ENCODE measurements at places on chromosomes 1 and 21.

GRCh38 chr1:10583641-10584040, 108.9 kb downstream of the PEX14 start:
- DNase-seq: no peak

- DNase-seq: no peak
These were observed 106.7 kb downstream of the VAV3 start for GRCh38 chr1:107858323-107858722.

DNA sequence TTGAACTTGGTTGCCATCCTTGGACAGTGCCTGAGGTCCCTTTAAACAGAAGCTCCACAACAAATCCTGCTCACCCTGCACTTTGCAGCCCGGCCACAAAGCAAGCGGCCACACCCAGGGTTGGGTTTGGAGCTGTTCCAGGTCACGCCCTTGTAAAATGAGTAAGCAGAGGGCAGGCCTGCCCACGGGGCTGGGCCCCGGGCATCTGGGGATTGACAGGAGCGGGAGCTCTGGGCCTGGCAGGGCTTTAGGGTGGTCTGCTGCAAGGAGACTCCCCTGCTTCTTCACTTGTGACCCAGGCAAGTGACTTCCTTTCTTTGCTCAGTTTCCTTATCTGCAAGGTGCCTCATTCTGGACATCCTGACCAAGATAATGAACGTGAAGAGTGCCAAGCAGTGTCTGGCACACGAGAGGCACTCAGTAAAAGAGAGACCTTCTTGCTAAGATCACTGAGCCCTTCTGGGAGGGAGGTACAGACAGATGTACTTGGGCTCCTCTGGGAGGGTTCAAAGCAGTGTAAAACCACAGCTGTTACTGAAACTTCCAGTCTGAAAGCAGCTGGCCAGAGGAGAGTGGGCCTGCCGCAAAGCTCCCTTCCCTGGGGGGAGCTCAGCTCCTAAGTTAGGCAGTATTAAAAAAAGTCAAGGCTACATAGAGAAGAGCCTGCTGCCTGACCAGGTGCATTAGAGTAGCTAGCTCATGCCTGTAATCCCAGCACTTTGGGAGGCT, 2.6 kb downstream of the E2F2 start:
- DNase-seq: peak; percentile 80

- DNase-seq: peak; percentile 74
These were observed 28.6 kb downstream of the LGR6 start for GRCh38 chr1:202221911-202222909.

DNA sequence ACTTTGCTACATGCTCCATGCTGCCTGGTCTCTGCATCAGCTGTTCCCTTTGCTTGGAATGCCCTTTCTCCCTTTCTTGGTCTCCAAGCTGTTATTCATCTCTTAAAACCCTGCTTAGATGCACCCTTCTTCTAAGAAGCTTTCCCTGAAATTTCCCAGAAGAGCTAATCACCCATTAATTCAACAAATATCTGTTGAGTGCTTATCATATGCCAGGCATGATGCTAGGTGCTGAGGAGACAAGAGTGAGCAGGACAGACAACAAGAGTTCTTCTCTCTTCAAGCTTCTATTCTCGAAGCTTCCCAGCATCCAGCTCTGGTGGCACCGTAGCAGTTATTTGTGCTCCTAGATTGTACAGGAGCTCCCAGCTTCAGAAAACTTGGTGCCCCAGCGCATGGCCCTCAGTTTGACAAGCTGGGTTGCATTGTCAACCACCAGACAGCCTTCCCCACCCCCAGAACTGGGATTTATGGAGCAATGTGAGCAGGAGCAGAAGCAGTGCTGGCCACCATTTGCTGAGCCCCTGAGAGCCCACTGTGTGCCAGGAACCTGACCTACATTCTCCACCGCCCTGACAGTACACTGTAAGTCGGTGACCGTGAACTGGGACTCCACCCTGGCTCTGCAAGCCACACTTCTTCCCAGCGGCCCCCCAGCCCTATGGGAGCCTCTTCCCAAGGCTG, 68.0 kb upstream of the ACOT11 start:
- DNase-seq: no peak

- peak; percentile 39 for DNase-seq
These were observed 91.1 kb downstream of the SMYD2 start for GRCh38 chr1:214372092-214372491.

DNA sequence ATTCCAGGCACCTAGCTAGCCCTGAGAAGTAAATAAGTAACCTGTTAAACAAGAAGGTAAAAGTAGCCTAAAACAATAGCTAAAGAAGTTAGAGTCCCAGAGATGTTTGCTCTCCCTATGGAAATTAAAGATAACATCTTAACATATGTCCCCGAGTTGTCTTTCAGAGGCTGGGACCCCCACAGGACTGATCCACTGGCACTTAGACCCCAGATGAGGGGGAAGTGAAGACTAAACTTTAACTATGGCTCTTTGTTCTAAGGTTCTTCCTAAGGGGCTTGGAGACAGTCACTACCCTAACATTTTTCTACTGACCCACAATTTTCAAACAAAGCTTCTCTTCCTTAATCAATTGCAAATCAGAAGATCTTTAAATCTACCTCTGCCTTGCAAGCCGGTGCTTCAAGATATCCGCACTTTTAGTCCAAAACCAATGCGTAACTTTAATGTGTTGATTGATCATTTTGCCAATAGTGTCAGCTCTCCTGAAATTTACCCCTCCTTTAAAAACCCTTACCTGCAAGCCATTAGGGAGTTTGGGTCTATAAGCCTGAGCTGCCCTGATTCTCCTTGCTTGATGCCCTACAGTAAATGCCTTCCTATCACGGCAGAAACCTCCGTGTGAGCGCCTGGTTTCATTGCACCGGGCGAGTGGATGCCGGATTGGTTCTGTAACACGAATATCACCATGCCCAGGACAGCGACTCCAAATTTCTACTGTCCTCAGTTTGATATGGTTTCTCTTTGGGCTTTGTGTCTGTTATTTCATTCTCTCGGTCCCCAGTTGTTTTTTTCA, 404.4 kb downstream of the SIPA1L2 start:
- DNase-seq: no peak

DNA sequence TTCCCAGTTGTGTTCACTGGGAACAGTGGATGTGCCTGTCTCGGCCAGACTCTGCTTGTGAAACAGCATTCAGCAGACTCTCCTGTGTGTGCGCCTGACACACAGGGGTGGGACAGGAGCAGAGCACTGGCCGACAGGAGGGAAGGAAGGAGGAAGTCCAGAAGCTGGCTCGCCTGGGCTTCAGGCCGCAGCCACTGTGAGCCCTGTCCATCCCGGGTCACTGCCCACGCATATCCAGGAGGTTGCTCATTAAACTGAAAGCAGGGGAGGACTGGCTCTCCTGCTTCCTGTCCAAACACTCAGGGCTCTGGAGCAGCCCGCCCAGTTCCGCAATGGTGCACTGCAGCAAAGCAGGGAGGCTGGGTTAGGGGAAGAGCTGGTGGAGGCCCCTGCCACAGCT, 218.7 kb upstream of the VAMP3 start:
- no peak for DNase-seq

- DNase-seq: no peak
These were observed 191.8 kb upstream of the RAB4A start for GRCh38 chr1:229079016-229079595.

DNA sequence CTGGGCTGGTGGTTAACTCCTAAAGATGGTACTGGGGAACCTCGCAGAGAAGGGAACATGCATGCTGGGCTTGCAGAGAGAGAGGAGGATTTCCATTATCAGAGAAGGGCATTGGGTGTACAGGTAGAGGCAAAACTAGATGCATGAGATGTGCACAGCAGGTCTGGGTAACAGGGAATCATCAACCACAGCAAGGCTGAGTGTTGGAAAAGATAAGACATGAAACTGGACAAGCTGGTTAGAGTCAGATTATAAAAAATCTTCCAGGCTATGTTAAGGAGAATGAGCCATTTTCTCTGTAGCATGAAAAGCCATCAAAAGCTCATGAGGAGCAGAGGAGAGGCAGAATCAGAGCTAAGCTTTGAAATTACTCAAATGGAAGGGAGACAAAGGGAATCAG, 147.8 kb downstream of the VAV3 start:
- no peak for DNase-seq

- peak; percentile 75 for DNase-seq
These were observed 116.5 kb upstream of the JUN start for GRCh38 chr1:58900396-58900795.

- DNase-seq: no peak
These were observed 9.1 kb upstream of the ATP5PO start for GRCh38 chr21:33924766-33925100.

- DNase-seq: no peak
These were observed 14.3 kb downstream of the GPR137B start for GRCh38 chr1:236156512-236157208.

DNA sequence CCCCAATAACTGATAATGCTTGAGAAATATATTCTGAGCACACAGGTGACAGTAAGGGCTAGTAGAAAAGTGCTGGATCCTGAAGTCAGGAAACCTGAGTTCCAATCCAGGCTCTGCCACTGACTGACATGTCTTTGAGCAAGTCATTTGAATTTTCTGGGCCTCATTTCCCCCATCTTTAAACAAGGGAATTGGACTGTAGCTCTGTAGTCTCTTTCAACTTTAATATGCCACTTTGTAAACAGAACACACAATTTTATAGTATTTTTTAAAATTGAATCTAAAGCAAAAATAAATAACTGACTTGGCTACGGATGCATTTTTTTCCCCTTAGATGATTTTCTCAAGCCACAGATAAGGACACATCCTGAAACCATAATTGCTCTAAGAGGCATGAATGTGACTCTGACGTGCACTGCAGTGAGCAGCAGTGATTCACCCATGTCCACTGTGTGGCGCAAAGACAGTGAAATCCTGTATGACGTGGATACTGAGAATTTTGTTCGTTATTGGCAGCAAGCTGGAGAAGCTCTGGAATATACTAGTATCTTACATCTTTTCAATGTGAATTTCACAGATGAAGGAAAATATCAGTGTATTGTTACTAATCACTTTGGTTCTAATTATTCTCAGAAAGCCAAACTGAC, 37.0 kb downstream of the LRIG2 start:
- peak; percentile 29 for DNase-seq

- no peak for DNase-seq
These were observed 49.7 kb downstream of the FHAD1 start for GRCh38 chr1:15296585-15297321.

All from umbilical cord (tissue), 2 donors.